Thoracic aorta (tissue), 2 donors: ENCODE measurements at places on chromosomes 12 and 14.

GRCh38 chr12:2795291-2796186 is 769 bp downstream of the FKBP4 start:
- DNase-seq, result no peak

- DNase-seq, result no peak
Measured at GRCh38 chr12:96997797-96998484, 90.9 kb downstream of the NEDD1 start.

DNA sequence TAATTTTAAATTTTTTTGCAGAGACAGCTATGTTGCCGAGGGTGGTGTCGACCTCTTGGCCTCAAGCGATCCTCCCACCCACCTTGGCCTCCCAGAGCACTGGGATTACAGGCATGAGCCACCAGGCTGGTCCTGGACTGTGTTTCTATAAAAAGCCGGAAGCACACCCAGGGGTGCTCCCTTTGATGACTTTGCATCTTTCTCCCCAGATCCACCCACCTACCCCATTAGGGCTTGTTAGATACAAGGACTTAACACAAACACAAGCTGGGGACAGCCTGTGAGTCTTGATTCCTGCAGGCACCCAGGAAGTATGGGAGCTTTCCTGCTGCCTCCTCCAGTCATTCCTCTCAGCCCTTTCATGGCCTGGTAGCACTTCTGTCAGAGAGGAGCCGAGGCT is 67.0 kb downstream of the MAP1LC3B2 start:
- DNase-seq, result no peak

DNA sequence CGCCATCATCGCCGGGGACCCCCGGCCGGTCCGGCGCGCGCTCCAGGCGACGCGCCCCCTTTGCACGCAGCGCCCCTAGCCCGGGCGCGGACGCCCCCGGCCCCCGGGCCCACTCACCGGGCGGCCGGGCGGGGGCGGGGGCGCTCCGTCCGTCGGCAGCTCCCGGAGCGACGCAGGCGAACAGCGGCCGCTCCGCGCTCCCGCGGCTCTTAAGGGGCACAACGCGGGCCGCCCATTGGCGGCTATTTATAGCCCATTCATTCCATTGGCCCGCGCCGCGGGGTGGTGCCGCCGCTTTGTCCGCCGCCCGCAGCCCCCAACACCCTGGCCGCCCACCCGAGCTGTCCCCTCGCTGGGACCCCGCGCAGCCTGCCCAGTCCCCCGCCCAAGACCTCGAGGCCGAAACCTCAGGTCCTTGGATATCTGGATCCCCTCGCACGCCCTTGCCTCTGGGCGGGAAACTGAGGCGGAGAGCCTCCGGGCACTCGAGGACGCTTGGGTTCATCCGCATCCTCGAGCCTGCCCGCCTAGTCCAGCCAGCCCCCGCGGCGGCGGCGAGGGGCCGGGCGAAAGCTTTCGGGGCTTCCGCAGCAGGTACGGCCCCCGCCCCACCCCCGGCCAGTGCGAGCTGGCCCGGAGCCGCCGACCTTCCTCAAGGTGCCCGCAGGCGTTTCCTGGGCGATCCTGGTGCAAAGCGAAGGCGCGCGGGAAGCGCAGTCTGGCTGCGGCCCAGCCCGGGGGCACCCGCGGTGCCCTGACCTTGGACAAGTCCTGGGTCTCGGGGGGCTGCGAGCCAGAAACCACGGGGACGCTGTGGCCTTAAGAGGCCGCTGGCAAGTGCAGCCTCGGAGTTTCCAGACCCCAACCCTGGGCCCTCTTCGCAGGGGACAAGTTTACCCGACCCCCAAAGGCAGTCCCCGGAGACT is at the start of gene CKB:
Gene CKB, minus strand, starts transcription at position 182 of the 926 bp plus-strand sequence. CDS start 337 bp downstream, outside the sequence.
- no peak for DNase-seq

DNA sequence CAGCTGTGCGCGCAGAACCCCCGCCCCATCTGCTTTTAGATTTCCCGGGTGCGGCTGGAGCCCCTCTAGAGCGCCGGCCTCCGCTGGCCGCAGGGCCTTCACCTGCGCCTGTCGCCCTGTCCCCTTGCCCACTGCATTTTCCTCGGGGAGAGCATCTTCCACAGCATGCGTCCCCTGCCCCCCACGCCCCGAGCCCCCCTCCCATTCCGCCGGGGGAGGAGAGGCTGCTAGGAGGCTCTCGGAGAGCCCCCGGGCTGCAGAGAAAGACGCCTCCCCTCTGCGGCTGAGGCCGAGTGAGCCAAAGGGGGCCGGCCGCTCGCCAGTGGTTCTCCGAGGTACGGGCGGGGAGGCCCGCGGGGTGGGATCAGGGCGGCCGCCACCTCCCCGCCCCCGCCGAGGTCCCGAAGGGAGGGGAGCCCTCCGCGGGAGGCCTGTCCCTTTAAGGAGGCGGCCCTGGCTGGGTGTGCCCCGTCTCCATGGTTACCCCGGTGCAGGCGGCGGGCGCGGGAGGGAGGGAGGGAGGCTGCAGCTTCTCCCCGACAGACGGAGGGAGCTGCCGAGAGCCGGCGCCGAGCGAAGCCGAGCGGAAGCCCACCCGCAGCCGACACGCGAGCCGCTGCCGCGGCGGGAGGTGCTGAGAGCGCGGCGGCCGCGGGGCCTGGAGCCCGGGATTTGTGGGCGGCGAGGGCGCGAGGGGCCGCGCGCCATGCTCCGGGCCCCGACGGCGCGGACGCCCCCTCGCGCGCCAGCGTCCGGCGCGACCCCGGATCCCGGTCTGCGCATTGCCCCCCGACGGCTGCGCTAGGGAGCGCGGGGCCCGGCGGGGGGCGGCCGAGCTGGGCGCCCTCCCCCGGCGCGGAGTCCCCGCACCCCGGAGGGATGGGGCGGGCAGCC is at the start of gene KCNH3:
Gene KCNH3, plus strand, starts transcription at position 521 of the 894 bp plus-strand sequence. CDS start 387 bp downstream, outside the sequence.
- peak; percentile 27 for DNase-seq

DNA sequence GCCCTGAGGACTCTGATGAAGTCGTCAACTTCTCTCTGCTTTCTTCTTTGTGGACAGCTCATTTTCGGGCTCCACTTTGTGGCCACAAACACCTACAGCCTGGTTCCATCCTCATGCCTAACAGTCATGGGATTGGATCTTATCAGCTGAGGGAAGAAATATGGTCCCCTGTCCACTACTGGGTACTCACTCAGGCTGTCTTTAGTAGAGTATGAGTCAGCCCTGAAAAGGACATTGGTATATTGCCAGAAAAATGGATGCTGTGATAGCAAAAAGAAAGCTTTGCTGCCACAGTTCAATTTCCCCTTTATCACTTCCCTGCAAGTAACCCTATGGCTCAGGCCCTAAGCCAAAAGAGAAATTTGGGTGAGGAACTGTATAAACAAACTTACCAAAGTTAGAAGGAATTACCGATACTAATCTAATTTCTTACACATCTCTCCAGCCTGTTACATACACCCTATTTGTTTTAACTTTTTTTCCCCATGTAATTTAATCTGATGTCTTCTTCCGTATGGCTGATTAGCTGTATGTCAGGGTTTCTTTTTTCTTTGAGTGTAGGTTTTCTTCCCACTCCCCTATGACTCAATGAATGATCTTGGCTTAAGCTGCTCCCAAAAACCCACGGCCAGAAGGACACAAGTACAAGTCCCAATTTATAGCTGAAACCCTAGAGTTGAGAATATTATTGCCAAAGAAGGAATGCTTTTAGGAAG is 29.1 kb downstream of the MTHFD1 start:
- DNase-seq, result no peak

GRCh38 chr14:47366006-47366405 is 309.4 kb downstream of the MDGA2 start:
- no peak for DNase-seq

- no peak for DNase-seq
Measured at GRCh38 chr14:64245491-64245890, 48.7 kb downstream of the ESR2 start.

DNA sequence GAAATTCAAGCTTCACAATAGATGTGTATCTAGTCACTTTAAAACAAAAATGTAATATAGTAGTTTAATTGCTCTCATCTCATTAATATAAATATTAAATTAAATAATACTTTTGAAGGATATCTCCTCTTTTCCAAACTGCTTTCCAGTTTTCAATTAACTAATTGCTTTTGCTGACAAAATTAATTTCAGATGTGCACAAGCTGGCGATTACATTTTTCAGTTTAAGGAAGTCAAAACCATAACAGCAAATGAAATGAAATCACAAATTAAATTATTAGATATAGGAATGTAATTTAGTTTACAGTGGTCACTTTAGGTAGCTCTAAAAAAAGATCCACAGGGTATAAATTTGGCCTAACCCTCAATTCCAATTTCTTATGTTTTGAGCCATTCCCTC is 362.1 kb downstream of the SLC6A15 start:
- no peak for DNase-seq

GRCh38 chr12:15494329-15495046 is 172.2 kb downstream of the PTPRO start:
- DNase-seq, result no peak

DNA sequence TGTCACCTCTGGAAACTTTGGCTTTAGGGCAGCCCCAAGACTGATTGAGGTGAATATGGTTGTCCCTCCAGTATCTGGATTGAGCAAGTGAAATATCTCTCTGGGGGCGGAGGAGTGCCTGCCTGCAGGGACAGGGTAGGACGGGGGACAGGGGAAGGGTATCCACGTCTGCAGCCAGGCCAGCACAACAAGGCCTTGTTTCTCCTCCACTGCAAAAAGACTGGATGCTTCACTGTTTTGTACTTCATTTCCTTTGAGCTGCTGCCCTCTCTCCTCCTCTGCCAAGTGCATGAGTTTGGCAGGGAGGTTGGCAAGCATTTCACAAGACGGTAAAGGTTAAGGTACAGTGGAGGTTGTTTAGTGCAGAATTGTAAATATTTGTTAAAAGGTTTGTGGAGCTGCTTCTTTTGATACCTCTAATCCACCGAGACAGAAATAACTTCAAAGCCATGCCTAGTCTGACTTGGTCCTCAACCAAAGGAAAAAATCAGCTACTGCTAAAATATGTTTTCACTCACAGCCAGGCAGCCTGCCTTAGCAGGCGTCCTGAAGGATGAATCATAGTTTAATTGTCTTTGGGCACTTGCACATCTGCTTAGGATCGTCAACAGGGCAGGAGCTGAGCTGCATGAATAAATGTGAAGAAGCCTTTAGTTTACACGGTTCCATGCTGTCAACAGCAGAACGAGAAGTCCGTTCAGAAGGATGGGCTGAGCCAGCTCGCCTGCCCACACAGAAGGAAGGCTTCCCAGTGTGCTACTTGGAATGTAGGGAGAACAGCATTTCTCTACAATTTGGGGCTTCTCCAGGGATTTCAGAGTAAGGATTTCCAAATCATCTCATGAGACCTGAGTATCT is 269.7 kb downstream of the TTC6 start:
- no peak for DNase-seq

DNA sequence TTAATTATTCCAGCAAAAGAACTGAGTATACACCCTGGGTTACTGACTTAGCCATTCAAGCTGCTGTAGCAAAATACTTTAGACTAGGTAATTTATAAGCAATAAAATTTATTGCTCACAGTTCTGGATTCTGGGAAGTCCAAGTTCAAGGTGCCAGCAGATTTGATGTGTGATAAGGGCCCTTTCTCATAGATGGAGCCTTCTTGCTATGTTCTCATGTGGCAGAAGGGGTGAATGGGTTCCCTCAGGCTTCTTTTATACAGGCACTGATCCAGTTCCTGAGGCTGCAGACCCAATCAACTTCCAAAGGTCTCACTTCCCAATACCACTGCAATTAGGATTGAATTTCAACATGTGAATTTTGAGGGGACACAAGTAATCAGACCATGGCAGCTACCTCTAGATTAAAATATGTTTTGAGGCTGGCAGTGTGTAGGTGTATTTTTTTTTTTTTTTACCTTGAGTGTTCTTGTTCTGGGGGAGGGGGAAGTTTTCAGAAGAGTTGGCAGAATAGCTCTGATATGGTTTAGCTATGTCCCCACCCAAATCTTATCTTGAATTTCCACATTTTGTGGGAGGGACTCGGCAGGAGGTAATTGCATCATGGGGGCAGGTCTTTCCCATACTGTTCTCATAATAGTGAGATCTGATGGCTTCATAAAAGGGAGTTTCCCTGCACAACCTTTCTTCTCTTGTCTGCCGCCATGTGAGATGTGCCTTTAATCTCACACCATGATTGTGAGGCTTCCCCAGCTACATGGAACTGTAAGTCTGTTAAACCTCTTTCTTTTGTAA is 178.2 kb downstream of the RASSF9 start:
- DNase-seq, result no peak

DNA sequence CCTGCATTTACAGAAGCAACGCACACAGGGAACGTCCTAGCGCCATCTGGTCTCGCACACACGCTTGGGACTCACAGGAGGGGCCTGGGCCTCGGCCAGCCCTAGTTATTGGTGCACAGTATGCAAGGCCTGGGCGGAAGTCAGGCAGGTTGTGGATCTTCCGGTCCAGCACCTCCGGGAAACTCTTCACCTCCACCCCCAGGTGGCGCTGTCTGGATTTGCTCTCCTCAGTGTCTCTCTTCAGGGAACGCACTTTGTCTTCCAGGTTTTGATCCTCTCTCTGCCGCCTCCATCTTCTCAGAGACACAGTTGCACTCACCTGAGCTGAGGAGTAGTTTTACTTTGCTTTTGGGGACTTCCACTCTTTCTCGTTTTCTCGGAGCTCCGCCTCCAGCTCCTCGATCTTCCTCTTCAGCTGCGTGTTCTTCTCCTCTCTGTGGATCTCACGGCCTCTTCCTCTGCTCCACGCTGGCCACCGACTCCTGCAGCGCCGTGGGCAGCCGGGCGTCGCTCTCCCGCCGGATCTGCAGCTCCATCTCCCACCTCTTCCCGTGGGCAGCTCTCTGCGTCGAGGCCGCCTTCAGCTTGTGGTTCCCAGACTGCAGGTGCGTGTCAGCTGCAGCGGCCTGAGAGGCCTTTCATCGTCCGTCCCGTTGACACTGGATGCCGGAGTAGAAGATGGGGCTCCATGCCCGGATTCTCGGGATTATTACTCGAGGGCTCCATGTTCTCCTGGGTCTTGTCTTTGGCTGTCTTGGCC is 933.8 kb downstream of the TMEM121 start:
- DNase-seq, result no peak

GRCh38 chr12:53927220-53928029 is 11.2 kb upstream of the HOXC13 start:
- no peak for DNase-seq

- DNase-seq, result no peak
Measured at GRCh38 chr12:51441583-51441982, 17.0 kb downstream of the SLC4A8 start.

- no peak for DNase-seq
Measured at GRCh38 chr12:16389594-16389993, 42.1 kb downstream of the MGST1 start.

DNA sequence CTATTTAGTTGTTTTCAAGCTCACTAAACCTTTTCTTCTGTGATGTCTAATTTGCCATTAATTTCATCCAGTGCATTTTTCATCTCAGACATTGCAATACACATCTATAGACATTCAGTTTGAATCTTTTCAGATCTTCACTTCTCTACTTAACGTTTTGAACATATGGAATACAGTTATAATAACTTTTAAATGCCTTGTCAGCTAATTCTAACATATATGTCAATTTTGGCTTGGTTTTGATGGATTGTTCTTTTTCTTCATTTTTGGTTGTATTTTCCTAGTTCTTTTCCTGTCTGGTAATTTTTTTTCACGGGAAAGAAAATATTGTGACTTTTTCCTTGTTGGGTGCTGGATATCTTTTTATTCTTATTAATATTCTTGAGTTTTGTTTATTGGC is 215.3 kb downstream of the ATP23 start:
- DNase-seq, result no peak
